GM23248 (cell line): ENCODE measurements at places on chromosomes 12 and 14.

- peak; percentile 95 for DNase-seq
Observed at GRCh38 chr14:72801381-72801812, 92.5 kb downstream of the DPF3 start.

DNA sequence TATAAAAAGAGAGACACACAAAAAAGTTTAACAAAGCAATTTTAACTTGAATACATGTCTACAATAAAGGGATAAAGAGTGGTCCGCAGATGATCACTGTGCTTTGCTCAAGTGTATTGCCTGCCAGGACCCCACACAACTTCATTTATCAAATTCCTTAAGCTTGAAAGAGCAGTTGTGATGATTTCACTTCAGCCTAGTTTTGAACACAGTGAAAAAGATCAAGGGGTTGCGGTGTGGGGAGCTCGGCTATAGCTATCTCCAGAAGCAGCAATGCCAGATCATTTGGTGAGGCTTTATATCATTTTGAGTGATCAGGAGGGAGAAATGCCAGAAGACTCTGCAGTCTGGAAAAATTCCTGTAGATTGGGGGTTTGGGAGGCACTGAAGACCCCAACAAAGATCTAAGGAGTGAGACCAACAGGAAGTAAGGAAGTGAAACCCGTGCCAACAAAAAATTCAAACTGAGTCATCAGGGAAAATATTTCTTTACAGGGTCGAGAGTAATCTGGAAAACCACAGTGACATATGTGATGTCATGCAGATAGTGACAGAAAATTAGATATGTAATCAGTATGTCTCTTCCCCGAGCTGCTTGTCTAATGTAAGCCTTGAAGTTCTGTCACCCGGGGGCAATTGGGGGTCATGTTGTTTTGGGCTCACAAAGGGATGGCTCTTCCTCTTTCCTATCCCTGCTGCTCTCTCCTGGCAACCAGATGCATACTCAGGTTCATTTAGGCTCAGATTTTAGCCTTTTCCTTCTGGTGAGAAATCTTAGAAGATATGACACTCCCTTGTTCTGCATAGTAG, 221.8 kb downstream of the MSRB3 start:
- DNase-seq, result peak; percentile 36

- DNase-seq, result peak; percentile 39
Observed at GRCh38 chr14:61710853-61711817, 15.8 kb downstream of the HIF1A start.

DNA sequence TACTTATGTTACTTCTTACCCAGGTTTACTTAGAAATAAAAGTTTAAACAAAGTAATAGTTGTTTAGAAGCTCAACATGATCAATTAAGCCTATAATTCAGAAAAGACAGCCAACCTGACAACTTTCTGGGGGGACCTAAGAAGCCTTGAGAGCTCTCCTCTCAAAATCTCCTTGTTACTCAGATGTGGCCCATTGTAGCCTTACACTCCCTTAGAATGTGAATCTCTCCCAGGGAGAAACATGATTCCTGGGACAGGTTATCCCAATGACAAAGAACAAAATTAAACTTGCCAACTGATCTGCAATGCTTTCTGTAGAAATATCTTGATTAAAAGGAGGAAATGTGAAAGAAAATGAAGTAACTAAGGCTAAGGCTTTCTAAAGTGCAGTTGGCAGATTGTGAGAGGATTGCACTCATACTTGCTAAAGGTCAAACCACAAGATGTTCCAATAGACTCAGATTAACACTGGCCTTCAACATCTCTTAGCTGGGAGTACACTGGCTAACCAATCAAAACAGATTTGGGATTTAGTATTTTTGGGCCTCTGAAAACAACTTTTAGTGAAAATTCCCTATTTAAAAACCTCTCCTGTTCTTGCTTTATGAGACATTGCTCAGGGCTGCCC, 72.3 kb upstream of the TMX1 start:
- peak; percentile 72 for DNase-seq

DNA sequence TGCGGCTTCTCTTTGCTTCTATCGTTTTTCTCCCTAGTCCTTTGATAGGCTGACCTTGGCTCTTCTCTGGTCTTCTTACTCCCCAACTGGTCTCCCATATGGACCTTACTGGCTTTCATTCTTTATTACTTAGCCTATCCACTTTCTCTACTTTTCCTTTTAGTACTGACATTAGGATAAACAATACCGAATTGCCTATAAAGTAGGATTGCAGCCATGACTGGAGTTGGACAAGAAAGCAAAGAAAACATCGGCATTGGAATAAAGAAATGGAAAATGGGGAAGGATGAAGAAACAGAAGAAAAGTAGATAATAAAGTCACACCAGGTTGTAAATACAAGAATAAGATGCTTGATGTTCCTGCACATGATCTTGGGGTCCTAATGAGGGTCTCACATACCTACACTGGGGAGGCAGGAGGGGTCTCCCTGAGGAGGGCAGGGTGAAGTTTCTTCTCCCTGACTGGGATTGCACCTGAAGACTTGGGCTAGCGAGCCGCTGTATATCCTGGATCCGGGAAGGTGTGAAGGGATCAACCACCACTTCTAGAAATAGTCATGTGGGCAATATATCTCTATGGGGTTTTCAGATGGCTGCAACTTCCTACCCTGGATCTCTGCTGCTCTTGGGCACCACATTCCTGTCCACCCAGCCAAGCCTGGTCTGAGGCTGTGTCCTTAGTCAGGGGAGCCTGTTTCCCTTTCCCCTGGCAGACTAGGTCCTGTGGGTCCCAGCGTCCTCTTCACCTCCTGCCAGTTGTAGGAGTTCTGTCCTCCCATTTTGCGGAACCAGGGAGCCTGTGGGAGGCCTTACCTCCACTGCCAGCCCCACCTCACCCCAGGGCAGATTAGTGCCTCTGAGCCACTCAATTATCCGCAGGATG, 13.1 kb downstream of the NKX2-1 start:
- no peak for DNase-seq

DNA sequence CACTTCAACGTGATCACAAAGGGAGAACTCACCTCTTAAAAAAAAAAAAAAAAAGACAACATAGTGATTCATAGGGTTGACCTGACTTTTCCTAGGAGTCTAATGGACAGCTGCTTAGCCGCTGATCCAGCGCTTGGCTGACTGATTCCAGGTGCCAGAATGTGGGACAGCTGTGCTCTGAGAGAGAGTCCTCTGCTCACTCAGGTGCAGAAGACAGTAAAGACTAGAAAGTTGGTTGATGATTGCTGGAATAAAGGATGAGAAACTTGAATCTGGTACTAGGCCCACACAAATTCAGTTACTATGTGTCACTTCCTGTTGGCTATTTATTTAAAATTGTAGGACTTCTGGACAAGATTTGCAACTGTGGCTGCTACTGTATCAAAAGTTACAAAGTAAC, 229.4 kb downstream of the CHST11 start:
- DNase-seq, result peak; percentile 68

GRCh38 chr14:93132472-93133065, 16.8 kb upstream of the ITPK1 start:
- DNase-seq, result peak; percentile 37

GRCh38 chr12:73308079-73308478, 1035.9 kb downstream of the TRHDE start:
- no peak for DNase-seq
